ENCODE measurements at places on chromosomes 12 and 14.

DNA sequence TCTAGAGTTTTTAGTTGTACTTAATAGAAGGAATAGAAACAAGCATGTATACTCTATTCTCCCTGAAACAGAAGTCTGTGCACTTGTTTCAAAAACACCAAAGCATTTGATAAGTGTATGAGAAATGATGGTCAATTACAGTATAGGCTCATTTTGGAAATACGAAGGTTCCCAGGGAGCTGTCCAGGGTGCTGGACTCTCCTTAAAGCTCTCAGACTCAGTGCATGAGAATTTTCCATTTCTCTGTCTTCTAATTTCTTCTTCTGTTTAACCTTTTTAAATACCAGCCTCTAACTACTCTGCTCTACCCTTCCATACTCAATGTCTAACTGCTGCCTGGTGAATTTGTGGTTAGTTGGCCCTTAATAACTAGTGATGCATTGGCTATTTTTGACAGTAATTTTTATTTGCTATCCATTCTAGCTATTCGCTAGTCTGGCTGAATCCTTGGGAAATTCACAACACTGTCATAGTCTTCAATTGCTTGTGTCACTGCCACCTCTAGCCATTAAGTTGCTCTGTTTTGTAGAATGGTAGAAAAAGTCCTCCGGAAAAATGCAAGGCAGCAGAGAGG lies 229.2 kb downstream of the NRXN3 start:
- DNase-seq = no peak

DNA sequence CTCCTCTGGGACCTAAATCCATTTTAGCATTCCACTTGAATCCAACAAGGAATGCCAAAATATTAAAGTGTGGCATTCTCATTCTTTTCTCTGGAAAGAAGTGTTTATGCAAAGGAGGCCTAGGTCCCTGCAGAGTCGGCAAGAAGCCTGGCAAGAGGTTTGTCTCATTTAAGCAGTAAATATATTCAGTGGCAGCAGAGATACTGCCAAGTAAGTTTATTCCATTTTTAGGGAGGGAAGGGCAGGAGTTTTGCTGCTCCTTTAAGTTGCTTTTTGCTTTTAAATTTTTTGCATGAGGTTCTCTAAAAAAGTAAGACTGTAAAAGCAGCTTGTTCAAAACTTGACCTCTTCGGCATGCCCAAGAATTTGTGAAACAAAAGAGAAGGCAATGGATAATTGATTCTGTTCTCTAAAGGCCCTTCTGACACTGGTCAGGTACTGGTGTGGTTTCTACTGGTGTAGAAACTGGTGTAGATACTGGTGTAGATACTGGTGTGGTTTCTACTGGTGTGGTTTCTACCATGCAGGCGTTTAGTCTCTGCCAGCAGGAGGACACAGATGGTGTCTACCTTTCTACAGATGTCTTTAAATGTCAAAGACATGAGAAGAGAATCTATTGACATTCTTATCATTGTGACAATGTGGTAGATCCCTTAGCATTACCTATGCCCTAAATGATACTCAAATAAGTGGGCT lies 107.3 kb downstream of the SAMD4A start:
- DNase-seq = no peak

DNA sequence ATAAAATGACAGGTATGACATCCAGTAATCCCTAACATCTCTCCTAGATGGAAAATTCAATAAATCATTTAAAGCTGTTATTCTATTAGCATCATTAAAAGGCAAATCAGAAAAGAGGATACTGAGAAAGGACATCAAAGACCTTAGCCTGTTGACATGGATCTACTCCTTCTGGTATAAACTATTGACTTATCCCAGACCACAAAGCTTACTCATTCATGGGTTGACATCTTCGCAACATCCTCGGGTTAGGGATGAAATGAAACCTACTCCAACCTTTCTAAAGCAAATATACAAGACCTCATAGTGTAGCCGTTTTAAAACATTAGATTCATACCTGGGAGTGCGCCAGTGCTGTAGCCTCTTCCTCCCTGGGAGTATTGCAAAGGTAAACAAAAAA lies 191.5 kb upstream of the BTG1 start:
- no peak for DNase-seq

GRCh38 chr12:49960474-49961110 lies 1.1 kb upstream of the AQP5 start:
- DNase-seq = no peak

DNA sequence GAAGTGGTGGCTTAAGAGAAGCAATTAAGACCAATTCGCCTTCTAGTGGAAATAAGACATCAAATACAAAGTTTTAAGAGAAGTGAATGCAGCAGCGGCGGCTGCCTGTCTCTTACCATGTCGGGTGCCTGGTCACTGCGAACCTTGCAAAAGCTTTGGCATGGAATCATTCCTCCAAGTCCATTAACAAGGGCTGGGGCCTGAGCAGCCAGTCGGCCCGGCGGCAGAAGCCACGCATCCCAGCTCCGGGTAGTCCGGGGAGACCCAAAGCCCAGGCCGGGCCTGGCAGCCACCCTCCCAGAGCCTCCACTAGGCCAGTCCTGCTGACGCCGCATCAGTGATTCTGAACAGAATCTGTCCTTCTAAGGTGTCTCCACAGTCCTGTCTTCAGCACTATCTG lies 321.0 kb downstream of the TMEM121 start:
- no peak for DNase-seq

DNA sequence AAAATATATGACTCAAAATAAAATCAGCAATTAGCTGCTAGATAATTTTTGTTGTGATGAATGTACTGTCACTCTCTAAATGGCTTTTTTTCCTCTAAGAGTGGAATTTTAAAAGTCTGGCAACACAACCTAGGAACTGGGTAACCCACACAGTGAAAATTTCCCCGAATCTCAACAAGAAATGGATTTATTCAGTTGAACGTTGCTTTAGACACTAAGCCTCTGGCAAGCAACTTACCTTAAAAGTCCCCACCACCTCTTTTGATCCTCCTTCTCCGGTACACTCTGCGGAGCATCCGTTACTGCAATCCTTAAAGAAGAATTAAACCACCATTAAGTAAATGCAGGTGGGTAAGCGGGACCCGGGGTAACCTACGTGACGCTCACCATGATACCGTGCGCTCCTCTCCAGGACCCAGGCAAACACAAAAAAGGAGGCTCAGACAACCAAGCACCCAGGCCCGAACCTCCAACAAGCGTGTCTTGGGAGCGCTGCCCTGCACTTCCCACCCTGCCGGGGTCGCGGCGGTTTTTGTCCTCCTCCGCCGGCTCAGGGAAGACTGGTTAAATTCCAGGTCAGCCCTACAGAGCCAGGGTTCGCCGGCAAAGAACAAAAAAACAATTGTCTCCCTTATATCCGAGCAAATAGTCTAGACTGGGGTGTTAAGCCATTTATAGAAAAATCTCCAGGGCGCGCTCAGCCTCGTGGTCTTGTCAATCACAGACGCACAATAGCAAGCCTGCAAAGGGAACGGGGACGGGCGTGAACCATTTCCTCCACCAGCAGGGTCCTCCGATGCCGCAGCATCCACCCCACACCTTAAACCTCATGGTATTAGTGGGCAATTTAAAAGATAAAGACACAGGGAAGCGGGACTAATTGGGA lies 47.1 kb downstream of the BCAT1 start:
- peak; percentile 47 for DNase-seq

DNA sequence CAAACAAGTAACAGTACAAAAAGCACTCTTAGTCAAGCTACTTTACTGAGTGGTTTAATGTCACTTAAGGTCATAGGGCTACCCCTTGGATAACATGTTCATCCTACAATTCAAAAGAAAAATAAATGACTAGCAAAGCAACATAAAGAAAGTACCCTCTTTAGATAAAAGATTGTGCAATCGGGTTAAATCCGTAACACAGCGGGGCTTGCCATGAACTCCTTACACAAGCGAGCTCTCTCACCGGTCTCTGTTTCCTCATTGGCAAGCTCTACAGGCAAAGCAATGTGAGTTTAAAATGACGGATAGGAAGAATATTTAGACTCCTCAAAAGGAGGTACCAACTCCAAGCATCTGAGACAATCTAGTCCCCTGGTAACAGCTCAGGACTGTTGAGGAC lies 140.6 kb downstream of the EGLN3 start:
- no peak for DNase-seq
